ENCODE measurements at places on chromosomes 6 and 20.

- DNase-seq = no peak
These were observed 884 bp downstream of the ECT2L start for GRCh38 chr6:138796771-138797170.

- no peak for DNase-seq
These were observed 3.7 kb downstream of the TGM2 start for GRCh38 chr20:38161412-38161774.

GRCh38 chr20:34190679-34191090 lies 50.5 kb upstream of the ASIP start:
- DNase-seq = peak; percentile 95

- no peak for DNase-seq
These were observed 1.3 kb upstream of the PPP1R3G start for GRCh38 chr6:5083813-5084359.

DNA sequence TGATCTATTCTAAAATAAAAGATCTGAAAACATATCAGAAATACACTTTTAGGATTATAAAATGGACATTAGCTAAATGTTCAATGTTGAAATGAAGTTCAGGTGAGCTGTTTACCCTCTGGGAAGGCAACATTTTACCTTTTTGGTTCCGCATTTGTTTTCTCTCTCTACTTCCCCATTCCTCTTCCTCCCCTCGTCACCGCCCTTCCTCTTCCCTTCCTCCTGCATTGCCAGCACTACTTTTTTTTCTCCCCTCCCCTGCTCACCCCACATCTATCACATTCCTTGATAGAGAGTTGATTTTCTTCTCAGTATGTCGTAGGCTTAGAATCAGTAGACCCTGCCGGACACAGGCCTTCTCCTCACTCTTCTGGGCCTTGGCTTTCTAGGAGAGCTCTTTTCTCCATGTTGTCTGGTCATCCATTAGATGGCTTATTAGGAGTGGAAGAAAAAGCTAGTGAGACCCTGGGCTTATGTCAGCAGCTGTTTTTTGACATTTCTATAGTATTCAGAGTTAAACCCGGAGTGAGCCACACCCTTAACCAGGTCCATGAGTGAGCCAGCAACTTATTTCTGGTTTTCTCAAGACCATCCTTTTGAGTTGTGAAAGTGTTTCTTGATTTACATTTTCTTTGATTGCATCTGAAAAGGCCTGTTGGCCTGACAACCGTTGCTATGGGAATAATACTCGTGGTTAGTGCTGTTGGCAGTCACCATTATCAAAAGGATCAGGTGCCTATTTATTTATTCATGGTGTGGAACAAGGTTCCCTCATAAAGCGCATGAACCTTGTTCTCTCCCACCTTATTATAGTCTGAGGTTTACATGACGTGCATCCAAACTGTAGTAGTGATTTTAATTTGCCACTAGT lies 90.9 kb downstream of the DTD1 start:
- no peak for DNase-seq

GRCh38 chr20:58898629-58899408 lies 46.3 kb downstream of the GNAS start:
- no peak for DNase-seq

DNA sequence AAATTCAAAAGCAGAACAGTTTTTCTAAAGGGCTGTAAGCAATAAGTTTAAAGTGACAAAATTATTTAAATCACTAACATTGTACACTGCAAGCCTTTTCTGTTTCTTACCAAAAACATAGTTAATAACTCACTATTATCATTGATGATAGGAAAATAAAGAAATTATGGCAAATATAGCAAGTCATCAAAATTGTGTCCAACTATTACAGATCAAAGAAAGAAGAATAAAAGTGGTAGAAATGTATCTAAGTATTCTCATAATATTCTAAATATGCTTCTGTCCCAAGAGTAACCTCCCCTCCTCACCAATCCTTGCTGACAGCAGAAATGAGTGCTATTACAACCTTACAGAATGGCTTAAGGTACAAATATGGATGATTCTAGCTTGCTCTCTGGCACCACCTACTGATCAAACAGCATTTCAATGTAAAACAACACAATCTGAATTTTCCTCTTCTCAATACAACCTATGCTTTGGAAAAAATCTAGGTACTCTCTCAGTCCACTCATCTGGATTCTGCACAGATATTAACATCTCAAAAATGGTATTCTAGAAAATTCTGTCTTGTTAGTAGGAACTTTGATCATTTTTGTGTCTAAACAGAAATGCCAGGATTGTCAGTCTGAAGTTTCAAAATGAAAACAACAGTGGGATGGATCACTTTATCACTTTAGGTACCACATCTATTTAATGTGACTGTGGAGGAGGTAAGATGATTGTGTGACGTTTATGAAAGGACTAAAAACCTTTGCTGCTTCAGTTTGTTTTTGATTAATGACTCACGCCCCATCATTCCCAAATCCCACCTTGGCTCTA lies 40.9 kb downstream of the ZFP64 start:
- DNase-seq = peak; percentile 86

- no peak for DNase-seq
These were observed 106.0 kb downstream of the ADGRG6 start for GRCh38 chr6:142407685-142408273.

GRCh38 chr6:35213824-35214756 lies at the start of gene SCUBE3:
TSS of gene SCUBE3 (plus strand) at chr6:35213956. CDS start at chr6:35214419, 463 bp downstream.
- DNase-seq = peak; percentile 62

DNA sequence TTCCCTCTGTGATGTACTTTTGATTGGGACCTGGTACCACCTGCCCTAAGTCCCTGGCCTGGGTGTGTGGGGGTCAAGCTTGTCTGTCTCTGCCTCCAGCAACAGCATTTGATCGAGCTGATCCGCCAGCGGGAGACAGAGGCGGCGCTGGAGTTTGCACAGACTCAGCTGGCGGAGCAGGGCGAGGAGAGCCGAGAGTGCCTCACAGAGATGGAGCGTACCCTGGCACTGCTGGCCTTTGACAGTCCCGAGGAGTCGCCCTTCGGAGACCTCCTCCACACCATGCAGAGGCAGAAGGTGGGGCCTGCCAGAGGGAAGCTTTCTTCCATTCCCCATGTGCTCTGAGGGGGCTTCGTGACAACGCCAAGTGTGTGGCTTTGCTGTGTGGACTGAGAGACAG lies 5.4 kb downstream of the GID8 start:
- DNase-seq = no peak

GRCh38 chr6:170233286-170234205 lies 57.3 kb downstream of the DLL1 start:
- DNase-seq = no peak

- DNase-seq = no peak
These were observed 19.1 kb upstream of the NNAT start for GRCh38 chr20:37501940-37502339.

DNA sequence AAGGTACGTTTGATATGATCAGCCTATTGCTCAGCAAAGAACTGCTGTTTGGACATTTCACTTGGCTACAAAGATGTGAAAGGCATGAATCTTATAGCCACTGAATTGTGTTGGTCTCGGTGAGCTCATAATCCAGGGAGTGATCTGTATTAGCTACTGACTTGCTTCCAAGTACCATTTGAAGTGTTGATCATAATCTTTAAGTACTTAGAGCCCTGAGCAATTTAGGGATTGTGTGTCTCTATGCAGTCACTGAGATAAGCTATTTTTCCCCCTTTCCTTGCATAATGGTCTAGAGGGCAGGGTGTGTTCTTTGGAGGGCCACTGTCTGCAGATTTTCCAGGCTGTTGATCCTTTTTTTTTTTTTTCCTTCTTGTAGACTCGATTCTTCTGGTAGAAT lies 393.6 kb downstream of the ESR1 start:
- DNase-seq = no peak

GRCh38 chr6:117483645-117484016 lies 1.2 kb downstream of the DCBLD1 start:
- peak; percentile 45 for DNase-seq

- no peak for DNase-seq
These were observed 1.1 kb upstream of the CD109 start for GRCh38 chr6:73694711-73695411.

- DNase-seq = no peak
These were observed 32.6 kb downstream of the TFAP2A start for GRCh38 chr6:10382322-10382721.

- DNase-seq = no peak
These were observed 53.3 kb upstream of the TAF8 start for GRCh38 chr6:41996997-41997396.

DNA sequence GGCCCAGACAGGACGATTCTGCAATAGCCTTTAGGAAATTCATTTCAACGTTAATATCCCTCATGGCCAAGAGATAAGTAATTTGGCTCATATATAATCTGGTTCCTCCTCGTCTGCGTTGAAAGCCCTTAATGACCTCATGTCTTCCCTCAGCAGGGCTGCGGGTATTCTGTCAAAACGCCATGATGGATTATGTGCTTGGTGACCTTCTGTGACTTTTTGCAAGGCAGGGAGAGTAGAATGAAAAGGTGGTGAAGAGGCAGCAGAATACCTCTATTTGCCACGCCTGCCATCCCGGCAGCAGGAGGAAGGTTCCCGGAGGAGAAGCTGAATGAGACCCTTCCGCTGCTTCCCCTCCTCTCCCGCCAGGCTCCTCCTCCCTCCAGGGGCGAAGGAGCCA lies 41.1 kb upstream of the SPACA1 start:
- DNase-seq = no peak

DNA sequence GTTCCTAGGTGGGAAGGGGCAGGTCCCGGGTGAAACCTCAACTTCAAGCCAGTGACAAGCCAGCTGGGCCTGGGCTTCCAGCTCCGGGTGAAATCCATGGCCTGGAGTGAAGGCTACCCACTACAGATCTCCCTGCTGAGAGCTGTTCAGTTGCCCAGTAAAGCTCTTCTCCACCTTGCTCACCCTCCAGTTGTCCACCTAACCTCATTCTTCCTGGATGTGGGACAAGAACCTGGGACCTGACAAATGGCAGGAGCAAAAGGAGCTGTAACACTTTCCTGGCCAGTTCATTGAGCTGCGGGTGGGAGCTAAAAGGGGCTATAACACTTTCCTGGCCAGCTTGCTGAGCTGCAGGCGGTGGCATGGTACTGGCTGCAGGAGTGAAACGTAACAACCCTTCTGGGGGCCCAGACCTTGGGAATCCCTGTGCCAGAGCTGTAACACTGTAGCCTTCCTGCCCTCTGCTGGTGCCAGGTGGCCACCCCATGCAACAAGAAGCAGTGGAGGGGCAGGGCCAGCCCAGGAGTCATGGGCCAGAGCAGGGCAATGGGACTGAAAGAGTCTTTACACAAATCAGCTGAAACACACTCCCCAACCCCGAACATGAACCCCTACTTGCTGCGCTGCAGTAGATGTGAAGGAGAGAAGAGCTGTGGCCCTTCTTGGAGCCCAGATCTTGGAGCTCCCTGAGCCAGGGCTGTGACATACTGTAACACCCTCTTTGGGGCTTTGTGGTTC lies 3.6 kb upstream of the HINT3 start:
- DNase-seq = peak; percentile 28

DNA sequence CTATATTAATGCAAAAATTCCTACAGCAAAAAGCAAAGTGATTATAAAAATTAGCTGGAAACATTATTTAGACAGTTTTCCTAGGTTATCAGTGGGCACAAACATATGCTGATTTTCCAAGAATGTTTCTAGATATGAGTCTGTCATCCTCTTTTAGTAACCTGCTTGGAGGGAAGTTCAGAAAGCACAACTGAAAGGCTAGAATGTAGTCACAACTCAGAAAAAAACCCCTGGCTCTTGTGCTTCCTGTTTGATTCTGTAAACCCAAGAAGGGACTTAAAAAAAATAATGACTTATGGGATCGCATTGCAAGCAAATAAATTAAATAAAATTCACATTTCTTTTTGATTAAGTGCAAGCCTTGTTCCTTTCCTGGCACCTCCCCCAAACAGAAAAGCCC lies 708.4 kb upstream of the EPHA7 start:
- no peak for DNase-seq

DNA sequence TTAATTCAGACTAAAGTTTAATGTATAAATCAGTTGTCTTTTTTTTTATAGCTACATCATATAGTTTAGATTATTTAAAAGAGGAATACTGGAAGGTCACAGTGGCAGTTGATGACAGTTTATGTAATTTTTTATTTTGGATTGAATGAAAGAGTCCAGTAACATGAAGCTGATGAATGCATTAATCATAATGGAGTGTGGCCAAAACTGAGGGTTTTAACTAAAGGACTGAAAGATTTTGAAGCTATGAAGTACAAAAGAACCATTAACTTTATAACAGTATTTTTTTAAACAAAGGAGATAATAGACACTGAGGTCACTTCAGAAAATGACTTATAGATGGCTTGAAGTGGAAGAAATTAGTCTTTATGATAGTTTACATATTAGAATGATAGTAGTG lies 41.3 kb downstream of the TRMT11 start:
- no peak for DNase-seq

GRCh38 chr20:44324343-44324742 lies 12.5 kb upstream of the R3HDML start:
- no peak for DNase-seq
